Amygdala (tissue), 56 donors: ENCODE measurements at places on chromosomes 7 and 10.

- no peak for DNase-seq
These were observed 318.6 kb downstream of the PTPRN2 start for GRCh38 chr7:158268816-158269535.

GRCh38 chr7:47570649-47571050 is 11.3 kb downstream of the TNS3 start:
- DNase-seq: no peak

DNA sequence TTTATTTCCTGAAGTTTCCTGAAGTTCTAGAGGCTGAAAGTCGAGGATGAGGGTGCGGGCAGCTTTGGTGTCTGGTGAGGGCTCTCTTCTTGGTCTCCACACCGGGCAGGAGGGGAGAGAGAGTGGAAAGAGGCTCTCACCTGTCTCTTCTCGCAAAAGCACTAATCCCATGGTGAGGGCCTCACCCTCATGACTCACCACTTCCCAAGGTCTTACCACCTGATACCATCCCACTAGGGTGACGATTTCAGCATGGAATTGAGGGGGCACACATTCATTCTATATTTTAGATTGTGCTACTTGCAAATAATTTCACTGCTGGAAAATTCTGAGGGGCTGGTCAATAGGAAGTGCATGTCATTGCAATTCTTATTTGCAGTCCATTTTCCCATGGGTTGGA is 292.9 kb downstream of the DPP6 start:
- DNase-seq: no peak

DNA sequence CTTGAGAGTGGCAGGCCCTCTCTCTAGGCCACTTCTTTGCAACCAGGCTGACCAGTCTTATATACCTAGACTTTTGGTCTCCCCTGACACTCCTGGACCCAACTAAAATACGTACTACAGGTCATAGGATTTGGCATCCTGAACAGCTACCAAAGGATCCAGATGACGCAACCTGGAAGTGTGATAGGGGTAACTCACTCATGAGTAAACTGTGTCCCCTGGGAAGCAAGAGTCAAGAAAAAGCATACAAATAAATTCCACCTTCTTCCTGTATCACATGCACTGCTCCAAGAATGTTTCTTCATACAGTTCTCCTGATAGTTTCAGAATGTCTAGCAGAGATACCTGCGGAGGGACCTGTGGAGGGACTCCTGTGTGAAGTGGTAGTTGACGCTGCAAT is 172.3 kb downstream of the MDFIC start:
- DNase-seq: no peak

- DNase-seq: no peak
These were observed 471.0 kb downstream of the SH2D4B start for GRCh38 chr10:81008726-81009125.

- DNase-seq: no peak
These were observed 88.3 kb downstream of the NRCAM start for GRCh38 chr7:108367946-108368345.

DNA sequence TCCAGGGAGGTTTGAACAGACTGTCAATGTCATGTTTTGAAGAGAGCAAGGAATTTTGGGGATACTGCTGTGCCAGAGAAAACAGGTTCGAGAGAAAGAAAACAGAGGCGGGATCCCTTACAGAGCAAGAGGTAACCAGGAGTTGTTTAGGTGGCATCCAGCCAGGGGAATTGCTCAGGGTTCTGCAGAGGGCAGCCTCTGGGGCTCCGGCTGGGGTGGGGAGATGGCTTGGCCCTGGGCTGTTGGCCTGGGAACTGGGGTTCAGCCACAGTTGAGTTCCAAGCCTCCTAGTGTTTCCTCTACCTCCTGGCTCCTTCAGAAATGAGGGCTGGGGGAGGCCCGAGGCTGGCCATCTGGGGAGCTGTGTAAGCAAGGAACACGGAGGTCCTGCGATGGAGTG is 68.0 kb downstream of the CAMK1D start:
- DNase-seq: no peak

GRCh38 chr7:7944619-7945282 is 23.8 kb upstream of the GLCCI1 start:
- no peak for DNase-seq

DNA sequence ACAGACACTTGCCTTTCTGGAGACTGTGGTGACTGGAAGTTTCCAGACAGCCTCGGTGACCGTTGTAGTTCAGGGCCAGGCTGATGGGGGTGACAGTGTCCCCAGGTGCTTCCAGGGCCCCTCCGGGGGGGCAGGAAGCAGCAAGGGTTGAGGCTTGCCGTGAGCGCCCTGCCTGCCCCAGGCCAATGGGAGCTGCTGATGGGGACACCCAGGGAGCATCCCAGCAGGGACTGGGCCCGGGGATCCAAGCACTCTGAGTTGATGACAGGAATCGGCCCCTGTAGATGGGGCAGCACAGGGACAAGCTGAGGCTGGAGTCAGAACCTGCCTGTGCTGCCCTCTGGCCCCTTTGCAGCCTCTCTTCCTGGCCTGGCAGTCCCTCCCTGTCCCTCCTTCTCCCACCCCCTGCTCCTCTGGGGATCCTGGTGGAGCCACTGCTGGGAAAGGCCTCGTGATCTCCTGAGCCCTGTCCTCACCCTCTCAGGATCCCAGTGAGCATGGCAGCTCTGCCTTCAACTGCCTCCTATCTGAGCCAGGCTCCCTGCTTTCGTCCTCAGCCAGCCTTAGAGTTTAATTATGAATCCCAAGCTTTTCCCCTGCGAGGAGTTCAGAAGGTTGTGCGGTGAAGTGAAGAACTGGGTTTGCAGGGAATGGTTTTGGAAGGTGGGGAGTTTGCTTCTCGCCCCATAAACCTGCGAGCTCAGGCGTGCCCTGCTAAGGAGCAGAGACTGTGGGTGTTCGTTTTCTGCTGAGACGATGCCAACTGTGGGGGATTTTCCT is 84.7 kb downstream of the ADCY1 start:
- DNase-seq: no peak

DNA sequence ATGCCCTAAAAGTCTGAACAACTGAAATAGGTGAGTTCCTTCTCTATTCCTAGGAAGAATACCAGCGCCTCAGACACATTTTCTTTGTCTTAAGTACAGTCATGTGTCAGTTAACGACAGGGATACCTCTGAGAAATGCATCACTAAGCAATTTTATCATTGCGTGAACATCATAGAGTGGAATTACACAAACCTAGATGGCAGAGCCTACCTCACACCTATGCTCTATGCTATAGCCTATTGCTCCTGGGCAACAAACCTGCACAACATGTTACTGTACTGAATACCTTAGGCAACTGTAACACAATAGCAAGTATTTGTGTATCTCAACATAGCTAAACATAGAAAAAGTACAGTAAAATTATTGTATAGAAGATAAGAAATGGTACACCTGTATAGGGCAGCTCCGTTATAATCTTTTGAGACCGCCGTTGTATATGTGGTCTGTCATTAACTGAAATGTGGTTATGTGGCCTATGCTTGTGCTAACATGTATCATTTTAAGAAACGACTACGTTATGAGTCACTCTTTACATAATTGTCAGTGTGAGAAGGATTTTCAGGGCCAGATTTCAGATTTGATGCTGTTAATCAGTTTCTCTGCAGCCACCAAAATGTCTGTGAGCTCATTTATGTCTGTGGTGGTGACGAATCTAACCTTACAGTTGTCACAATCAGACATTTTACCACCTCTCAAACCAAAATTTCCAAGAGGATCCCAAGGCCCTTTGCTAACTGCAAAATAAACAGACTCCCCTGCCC is 66.1 kb upstream of the STK17A start:
- no peak for DNase-seq

GRCh38 chr7:44849885-44850544 is 2.1 kb upstream of the H2AZ2 start:
- DNase-seq: no peak

GRCh38 chr10:84499846-84500245 is 171.5 kb downstream of the CCSER2 start:
- no peak for DNase-seq

- no peak for DNase-seq
These were observed 21.4 kb downstream of the KDM7A start for GRCh38 chr7:140155428-140155827.

- no peak for DNase-seq
These were observed 25.1 kb downstream of the CASP7 start for GRCh38 chr10:113704637-113705343.

- no peak for DNase-seq
These were observed 13.3 kb upstream of the SYPL1 start for GRCh38 chr7:106125417-106125816.

- no peak for DNase-seq
These were observed 58.5 kb downstream of the TRUB1 start for GRCh38 chr10:114996542-114996941.

DNA sequence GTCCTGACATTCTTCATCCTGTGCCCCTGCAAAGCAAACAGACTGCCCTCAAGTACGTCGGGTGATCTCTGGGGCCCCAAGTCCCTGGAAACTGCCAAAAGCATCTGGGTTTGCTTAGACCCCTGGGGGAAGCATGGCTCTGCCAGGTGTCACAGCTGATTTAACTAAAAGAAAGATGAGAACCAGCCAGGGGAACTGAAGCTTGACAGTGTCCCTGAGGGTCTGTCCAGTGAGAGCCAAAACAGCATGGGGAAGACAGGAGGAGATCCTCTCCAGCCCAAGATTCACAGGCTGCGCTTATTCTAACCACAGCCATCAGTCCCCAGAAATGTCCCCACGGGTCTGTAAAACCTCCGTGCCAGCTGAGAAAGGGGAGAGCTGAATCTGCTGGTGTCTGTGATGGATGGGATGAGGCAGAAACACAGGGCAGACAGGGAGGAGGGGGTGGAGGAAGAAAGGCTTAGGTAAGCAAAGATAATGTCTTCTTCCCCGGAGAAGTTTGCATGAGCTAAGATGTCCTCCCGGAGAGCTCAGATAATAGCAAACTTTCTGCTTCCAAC is 21.3 kb downstream of the CCDC3 start:
- DNase-seq: no peak

- DNase-seq: no peak
These were observed 11.5 kb upstream of the UNCX start for GRCh38 chr7:1220977-1221745.

DNA sequence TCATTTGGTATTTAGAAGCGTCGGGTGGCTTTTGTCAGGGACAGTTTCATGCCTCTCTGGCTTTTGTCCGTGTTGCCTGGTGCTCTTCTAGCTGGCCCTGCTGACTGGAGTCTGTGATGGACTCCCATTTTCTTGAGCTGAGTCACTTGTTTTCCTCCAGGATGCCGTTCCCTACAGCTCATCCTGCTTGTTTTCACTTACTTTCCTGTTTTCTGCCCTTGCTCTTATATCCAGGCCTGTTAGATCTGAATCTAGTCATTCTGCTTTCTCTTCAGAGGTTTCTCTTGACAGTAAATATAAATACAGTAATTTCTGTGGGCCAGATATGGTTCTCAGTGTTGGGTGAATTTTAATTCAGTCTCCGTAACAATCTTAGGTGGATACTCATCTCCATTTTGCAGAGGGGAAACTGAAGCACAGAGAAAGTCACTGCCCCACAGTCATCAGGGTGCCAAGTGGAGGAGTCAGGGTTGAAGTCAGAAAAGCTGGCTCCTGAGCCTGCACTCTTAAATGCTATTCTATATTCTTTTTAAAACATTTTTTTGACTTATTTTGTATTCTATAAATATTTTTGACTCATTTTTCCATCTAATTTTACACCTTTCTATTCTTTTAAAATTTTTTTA is 85.4 kb downstream of the CCNY start:
- DNase-seq: no peak

GRCh38 chr10:21501091-21501490 is 24.4 kb downstream of the SKIDA1 start:
- no peak for DNase-seq

GRCh38 chr7:92231-92674 is 100.1 kb upstream of the FAM20C start:
- DNase-seq: no peak

GRCh38 chr7:40833191-40833887 is 698.5 kb downstream of the SUGCT start:
- DNase-seq: no peak

DNA sequence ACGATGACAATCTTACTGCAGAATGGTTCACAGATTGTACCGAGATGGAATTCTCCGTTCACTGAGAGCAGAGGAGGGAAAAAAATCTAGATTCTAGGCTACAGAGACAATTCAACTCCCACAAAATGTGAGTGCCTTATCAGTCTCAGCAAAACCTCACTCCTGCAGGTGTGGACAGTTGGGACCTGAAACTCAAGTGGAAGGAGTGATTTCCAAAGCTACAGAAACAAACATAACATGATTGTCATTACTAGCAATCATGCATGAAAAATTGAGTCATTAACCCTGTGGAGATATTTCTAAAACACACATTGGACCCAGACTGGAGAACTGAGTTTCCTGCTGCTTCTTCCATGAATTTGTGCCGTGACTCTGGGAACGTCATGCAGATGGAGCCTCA is 70.3 kb downstream of the CALML3 start:
- no peak for DNase-seq

DNA sequence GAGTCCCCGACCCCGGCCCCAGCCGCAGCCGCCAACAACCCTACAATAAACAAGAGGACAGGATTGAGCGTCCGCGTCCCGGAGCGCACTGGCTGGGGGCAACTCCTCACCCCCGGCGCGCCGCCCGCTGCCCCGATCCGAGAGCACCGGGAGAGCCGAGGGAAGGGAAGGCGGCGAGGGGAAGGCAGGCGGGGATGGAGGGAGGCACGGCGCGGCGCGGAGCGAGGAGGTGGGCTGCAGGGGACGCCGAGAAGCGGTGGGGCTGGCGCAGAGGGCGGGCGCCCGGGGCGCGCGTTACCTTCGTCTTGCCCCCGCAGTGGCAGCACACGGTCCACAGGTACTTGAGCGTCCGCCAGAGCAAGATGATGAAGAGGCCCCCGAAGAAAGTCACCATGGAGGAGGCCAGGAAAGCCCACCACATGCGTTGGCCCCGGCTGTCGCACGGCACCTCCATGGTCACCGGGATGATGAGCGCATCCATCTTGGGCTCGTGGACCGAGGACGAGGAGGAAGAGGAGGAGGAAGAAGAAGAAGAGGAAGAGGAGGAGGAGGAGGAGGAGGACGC is 559 bp downstream of the KCNMA1 start:
- no peak for DNase-seq

DNA sequence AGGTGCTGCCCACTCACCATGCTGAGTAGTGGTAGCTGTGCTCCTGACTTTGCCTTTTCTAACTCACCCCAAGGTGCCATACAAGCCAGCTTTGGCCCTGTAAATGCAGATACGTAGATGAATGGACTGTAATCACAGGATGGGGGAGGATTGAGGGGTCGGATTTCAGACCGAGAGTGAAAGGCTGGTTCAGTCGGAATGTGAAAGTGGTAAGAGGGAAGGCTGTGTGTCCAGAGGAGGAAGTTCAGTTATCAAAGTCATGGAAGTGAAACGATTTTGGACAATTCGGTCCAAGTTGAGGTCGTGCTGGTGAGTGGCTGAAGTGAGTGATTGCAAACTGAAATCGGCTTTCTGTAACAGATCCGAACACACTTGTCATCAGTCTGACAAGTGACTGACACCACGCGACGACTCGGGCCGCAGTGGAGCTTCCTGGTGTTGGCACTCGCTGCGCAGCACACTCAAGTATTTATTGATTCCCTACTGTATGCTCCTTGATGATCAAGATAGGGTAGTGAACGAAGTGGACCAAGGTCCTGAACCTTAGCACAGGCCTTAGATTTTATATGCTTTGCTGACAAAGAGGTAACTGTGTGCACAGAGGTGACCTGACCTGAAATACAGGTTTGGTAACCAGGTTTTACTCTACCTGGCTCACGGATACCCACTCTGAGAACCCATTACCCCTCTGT is 10.5 kb downstream of the ZNF282 start:
- no peak for DNase-seq
